ENCODE measurements at places on chromosomes 3 and 15. TPM values are rescaled to one million over a fixed set of nuclear protein-coding genes. Genes with fewer than 3 reads are reported as not detected.
A peak's percentile ranks its signal among the peaks of the same experiment; 100 is the strongest.

- peak; percentile 77 for DNase-seq
Measured at GRCh38 chr3:16828815-16829214, 55.9 kb upstream of the PLCL2 start.

GRCh38 chr15:32994810-32995424 is 199.6 kb downstream of the FMN1 start:
- DNase-seq, result peak; percentile 70

SRP14 gene
- 796 TPM for polyA plus RNA-seq

DNA sequence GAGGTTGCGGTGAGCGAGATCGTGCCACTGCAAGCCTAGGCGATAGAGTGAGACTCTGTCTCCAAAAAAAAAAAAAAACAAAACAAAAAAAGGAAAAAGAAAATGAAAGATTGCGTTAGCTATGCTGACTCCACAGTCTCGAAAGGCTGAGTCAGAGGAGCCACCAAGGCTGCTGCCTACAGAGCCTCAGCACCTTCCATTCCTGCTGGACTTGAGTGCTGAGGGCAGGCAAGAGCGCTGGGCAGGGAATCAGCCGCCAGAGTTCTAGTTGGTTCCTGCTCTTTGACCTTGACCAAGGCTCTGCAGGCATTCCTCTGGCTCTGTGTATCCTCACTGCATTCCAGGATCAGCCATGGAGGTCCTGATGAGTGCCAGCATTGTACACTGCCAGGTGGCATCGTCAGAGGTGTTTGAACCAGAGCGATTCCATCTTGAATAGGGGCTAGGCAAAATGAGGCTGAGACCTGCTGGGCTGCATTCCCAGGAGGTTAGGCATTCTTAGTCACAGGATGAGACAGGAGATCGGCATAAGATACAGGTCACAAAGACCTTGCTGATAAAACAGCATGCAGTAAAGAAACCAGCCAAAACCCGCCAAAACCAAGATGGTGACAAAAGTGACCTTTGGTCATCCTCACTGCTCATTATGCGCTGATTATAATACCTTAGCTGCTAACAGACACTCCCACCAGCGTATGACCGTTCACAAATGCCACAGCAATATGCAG is 5.9 kb downstream of the MESP2 start:
- DNase-seq, result peak; percentile 92

- no peak for DNase-seq
Measured at GRCh38 chr3:107453504-107453903, 69.3 kb upstream of the BBX start.

DNA sequence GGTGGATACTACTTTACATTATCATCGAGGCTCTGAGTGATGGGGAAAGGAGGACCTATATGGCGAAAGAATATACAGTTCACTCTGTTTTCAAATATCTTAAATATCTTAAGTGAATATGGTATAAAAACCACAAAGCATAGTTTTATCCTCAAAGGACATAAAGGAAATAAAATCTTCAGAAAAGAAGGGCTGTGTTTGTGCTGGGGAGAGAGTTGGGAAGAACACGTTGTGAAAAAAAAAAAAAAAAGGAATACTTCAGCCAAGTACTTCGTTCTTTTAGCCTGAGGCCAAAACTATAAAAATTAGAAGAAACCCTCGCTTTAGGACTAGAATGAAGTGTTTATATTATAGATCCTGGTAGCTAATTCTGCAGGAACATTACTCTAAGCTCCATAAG is 10.2 kb upstream of the TMEM212 start:
- no peak for DNase-seq

GRCh38 chr15:100241572-100242482 is 99.9 kb downstream of the ADAMTS17 start:
- DNase-seq, result peak; percentile 23

- DNase-seq, result no peak
Measured at GRCh38 chr3:58556761-58557221, 19.8 kb upstream of the ACOX2 start.

ACKR4 gene
- polyA plus RNA-seq, result 14.8 TPM

SYNPR gene
- not detected for polyA plus RNA-seq

CLDN16 gene
- polyA plus RNA-seq, result not detected

GRCh38 chr3:16452261-16452660 is 61.2 kb downstream of the RFTN1 start:
- peak; percentile 77 for DNase-seq

Measured in GM23248 (cell line).